ENCODE measurements at places on chromosomes 1 and 21. TPM values are rescaled to one million over a fixed set of nuclear protein-coding genes. Genes with fewer than 3 reads are reported as not detected.

DNA sequence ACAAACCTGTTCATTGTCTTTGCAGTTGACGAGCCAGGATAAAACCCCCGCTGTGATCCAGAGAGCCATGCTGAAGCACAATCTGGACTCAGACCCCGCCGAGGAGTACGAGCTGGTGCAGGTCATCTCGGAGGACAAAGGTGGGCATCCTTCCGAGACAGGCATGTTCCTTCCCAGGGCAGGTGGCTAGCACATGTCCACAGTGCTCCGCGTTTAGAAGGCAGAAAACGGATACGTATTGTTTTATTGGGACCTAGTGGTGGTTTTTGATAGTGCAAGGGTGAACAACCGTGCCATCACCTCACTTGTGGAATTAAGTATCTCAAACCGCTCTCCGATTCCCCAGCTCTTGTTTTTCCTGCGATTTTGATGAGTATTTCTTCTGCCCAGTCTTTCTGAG, 115.3 kb downstream of the COLGALT2 start:
- peaks cover 90% of the 10 kb centered on the region for H3K36me3 ChIP-seq
- H3K4me1 ChIP-seq: no peaks in the 10 kb centered on the region
- no peak for DNase-seq
- no peak overlapping the region for H3K27ac ChIP-seq
- no peak overlapping the region for H3K4me3 ChIP-seq
- H3K27me3 ChIP-seq: no peaks in the 10 kb centered on the region

DNA sequence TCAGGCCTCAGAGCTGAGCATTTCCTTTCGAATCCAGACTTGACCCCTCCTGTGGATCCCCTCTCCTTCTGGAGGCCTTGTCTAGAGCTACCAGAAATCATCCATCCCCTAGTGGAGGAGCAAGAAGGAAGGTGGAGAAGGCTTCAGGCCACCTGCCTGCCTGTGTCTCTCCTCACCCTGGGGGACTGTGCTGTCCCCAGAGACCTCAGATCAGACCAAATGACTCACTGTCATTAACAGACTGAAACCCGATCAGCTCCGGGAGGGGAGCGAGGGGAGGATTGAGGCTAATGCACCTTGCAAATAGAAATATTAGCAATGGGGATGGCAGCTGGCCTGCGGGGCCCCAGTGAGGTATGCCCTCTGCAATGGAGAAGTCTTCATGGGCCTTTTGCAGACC, 2.1 kb downstream of the MYBPH start:
- no peaks in the 10 kb centered on the region for H3K36me3 ChIP-seq
- no peaks in the 10 kb centered on the region for H3K27me3 ChIP-seq
- no peak for DNase-seq
- H3K4me3 ChIP-seq: no peak overlapping the region
- H3K4me1 ChIP-seq: peaks cover 21% of the 10 kb centered on the region

- DNase-seq: no peak
- no peak overlapping the region for H3K27ac ChIP-seq
- no peak overlapping the region for H3K4me3 ChIP-seq
- no peaks in the 10 kb centered on the region for H3K4me1 ChIP-seq
Measured at GRCh38 chr1:33249422-33249821, 6.9 kb upstream of the ZNF362 start.

DNA sequence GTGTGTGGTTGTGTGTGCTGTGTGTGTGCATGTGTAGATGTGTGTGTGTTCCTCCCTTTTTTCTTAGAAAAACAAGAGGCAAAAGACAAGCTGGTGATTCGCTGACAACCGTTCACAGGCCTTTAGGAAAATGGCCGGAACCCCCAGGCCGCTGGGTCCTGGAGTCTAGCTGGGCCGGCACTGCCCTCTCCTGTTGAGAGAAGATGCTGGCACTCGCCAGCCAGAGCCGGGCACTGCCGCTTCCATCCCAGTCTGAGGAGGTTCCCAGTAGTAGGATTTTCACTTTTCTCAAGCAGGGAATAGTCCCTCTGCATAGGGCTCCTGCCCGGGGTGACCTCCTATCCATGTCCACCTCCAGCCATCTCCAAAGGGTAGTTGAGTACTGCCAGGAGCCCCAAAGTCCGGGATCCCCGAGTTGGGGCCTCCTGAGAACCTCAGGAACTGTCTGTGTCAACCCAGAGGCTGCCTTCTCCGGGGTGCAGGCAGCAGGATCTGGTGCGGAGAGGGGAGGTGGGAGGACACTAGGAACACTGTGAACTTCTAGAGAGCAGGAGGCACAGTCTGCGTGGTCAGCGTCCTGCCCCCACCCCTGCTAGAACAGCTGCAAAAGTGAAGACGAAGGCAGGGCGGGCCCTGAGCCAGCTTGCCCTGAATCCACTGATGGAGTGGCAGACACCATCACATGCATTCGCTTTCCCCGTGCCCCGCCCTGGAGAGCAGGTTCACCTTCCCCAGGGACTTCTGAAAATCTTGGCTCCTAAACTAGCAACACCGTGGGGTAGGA, 44.1 kb upstream of the ARHGEF16 start:
- H3K4me1 ChIP-seq: no peaks in the 10 kb centered on the region
- no peak overlapping the region for H3K27ac ChIP-seq
- peaks cover 4% of the 10 kb centered on the region for H3K27me3 ChIP-seq
- no peak for DNase-seq

GRCh38 chr1:229409616-229410369, 24.1 kb downstream of the ACTA1 start:
- H3K27ac ChIP-seq: no peak overlapping the region
- peaks cover 52% of the 10 kb centered on the region for H3K27me3 ChIP-seq
- H3K36me3 ChIP-seq: no peaks in the 10 kb centered on the region

DNA sequence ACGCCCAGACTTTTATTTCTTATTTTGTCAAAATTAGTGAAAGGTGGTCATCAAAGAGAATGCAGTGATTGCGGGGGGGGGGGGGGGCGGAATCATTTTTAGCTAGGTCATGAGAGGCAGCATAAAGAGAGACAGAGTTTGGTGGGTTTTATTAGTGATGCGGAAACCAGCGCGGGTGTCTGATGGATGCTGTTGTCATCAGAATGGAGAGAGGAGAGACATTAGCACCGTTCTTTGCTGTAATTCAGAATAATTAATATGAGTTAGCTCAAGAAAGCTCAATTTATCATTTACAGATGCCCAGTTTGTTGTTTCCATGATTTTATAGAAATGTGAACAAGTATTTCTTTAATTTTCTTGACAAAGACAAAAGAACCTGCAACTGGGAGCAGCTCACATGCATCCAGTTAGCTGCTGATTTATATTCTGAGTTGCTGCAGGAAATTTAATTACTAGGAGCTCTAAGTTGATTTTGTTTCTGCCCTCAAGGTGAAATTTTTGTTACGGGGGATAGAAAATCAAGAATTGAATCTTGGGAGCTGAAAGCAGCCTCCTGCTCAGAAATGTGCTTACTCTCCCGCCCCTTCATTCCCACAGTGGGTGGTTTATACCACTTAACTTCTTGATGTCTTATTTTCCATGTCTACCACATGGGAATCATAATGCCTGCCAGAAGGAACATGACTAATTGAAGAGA, 133.4 kb upstream of the MAP1LC3C start:
- no peaks in the 10 kb centered on the region for H3K36me3 ChIP-seq
- no peak overlapping the region for H3K27ac ChIP-seq
- no peaks in the 10 kb centered on the region for H3K27me3 ChIP-seq
- no peak for DNase-seq
- no peak overlapping the region for H3K4me3 ChIP-seq
- no peaks in the 10 kb centered on the region for H3K4me1 ChIP-seq

- H3K4me3 ChIP-seq: no peak overlapping the region
- no peaks in the 10 kb centered on the region for H3K4me1 ChIP-seq
- no peak for DNase-seq
- no peaks in the 10 kb centered on the region for H3K36me3 ChIP-seq
- no peaks in the 10 kb centered on the region for H3K27me3 ChIP-seq
Measured at GRCh38 chr1:34520111-34520510, 234.7 kb upstream of the GJB5 start.

DNA sequence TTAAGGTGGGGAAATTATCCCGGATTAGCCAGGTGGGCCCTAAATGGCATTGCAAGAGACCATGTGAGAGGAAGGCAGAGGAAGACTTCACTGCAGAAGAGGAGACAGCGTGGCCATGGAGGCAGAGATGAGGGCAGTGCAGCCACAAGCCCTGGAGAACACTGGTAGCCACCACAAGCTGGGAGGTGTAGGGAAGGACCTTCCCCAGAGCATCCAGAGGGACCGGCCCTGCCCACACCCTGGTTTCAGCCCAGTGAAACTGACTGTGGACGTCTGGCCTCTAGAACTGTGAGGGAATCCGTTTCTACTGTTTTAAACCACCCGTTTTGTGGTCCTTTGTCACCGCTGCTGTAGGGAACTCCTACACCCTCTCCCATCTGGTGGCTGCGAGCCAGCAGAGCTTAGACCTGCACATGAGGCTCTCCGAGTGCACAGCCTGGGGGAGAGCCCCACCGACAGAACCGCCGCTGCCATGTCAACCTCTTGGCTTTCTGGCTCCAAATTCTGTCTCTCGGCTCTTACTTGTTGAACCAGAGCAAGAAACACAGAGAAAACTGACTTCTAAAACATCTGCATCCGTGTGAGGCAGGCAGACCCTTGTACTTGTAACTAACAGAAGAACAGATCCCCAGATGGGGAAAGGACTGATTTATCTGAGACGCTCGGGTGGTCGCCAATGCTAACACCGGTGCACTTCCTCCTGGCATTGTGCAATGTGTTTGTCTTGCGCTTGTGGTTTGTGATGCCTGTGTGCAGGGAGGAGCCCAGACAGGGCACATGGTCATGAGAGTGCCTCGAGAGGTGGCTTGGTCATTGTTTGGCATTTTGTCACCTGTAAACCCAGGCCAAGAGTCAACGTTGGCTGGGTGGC, 90.8 kb upstream of the TMPRSS2 start:
- no peak overlapping the region for H3K4me3 ChIP-seq
- H3K27ac ChIP-seq: peak overlapping the region; percentile 80
- no peaks in the 10 kb centered on the region for H3K36me3 ChIP-seq
- H3K27me3 ChIP-seq: no peaks in the 10 kb centered on the region

- no peak overlapping the region for H3K4me3 ChIP-seq
- no peak overlapping the region for H3K27ac ChIP-seq
- DNase-seq: no peak
- no peaks in the 10 kb centered on the region for H3K36me3 ChIP-seq
- peaks cover 32% of the 10 kb centered on the region for H3K4me1 ChIP-seq
- no peaks in the 10 kb centered on the region for H3K27me3 ChIP-seq
Measured at GRCh38 chr1:175206687-175207086, 14.1 kb upstream of the KIAA0040 start.

DNA sequence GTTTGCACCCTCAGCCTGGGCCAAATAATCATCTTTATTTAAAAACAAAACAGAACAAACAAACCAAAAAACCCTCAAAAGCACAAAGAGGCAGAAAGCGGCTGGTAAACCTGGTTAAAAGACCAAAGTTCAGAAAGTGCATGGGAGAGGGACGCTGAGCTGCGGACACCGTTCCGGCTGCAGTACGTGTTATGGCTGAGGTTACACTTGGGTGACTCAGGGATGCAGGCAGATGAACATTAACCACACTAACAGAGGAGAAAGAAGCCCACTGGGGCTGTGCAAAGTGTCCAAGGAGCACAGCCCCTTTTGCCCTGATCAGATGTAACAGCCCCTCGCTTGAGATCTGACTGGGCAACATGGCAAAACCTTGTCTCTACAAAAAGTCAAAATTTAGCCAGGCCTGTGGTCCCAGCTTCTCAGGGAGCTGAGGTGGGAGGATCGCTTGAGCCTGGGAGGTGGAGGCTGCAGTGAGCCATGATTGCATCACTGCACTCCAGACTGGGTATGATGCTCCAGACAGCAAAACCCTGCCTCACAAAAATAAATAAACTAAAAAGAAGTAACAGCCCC, 28.3 kb downstream of the GPR157 start:
- no peaks in the 10 kb centered on the region for H3K4me1 ChIP-seq
- peaks cover 27% of the 10 kb centered on the region for H3K36me3 ChIP-seq
- no peak overlapping the region for H3K27ac ChIP-seq
- DNase-seq: no peak
- no peak overlapping the region for H3K4me3 ChIP-seq

DNA sequence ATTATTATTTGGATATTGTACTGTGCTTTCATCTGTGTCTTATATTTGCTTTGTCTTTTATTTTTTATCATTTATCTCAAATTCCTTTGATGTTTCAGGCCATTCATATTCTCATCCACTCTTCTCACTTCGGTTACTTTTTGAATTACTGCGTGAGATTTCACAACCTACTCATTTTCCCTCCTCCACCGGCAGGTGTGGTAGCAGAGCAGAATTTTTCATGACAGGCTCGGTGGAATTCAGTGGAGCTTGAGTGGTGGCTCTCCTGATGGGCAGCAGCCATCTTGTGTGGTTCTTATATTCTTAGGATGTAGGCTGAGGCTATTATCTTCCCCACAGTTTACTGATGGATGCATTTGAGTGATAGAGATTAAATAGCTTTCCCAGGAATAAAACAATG, 92.3 kb upstream of the IVNS1ABP start:
- no peak overlapping the region for H3K4me3 ChIP-seq
- H3K36me3 ChIP-seq: no peaks in the 10 kb centered on the region
- H3K27me3 ChIP-seq: no peaks in the 10 kb centered on the region
- no peaks in the 10 kb centered on the region for H3K4me1 ChIP-seq
- H3K27ac ChIP-seq: no peak overlapping the region

- H3K36me3 ChIP-seq: no peaks in the 10 kb centered on the region
- peaks cover 35% of the 10 kb centered on the region for H3K4me1 ChIP-seq
- H3K4me3 ChIP-seq: no peak overlapping the region
- no peaks in the 10 kb centered on the region for H3K27me3 ChIP-seq
- peak overlapping the region; percentile 24 for H3K27ac ChIP-seq
Measured at GRCh38 chr1:205512059-205513045, 7.9 kb downstream of the CDK18 start.

GRCh38 chr1:173554089-173554488, 48.8 kb downstream of the SLC9C2 start:
- H3K4me1 ChIP-seq: no peaks in the 10 kb centered on the region
- H3K4me3 ChIP-seq: no peak overlapping the region
- H3K36me3 ChIP-seq: no peaks in the 10 kb centered on the region
- DNase-seq: no peak
- H3K27me3 ChIP-seq: no peaks in the 10 kb centered on the region

- H3K4me1 ChIP-seq: peaks cover 12% of the 10 kb centered on the region
- peaks cover 21% of the 10 kb centered on the region for H3K27me3 ChIP-seq
- peak within 1 kb of the TSS; percentile 58 for H3K4me3 ChIP-seq
- peak; percentile 61 for DNase-seq
- H3K27ac ChIP-seq: peak within 1 kb of the TSS; percentile 49
- H3K36me3 ChIP-seq: no peaks in the 10 kb centered on the region
Measured at GRCh38 chr1:236685917-236686814, at the start of gene ACTN2. Gene ACTN2, plus strand, starts transcription at chr1:236686499. Its CDS starts 175 bp downstream, at chr1:236686674.

The SLC22A15 gene
- total RNA-seq: 26.8 TPM
